NCI-H510A (cell line): ENCODE measurements at places on chromosomes 7 and 10.

DNA sequence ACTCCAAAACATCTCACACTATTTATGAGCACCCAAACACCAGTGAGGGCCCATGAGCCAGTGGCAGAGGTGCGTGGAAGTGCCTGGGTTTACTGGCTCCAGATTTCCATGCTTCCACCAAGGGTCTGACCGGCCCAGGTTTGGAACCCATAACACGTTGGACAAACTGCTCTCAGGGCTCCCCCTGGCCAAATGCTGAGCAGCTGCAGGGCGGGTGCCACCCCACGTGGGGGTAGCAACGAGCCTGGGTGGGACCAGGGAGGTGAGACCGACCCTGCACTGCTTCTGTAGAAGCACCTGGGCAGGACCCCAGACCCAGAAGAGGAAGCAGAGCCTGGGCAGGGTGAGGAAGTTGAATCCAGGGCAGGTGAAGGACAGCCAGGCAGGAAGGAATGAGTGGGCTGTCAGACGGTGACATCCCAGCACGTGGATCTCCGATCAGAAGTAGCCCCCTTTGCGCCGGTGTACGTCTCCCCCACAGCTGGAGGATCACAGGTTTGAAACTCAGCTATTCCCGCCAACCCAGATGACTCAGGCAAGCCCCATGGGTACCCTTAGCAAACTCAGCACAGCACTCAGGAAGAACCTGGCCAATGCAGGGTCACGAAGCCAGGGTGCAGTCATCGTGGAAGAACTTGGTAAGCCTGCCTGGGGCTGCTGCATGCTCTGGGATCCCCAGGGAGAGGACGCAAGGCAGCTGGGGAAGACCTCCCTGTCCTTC lies 100.4 kb upstream of the DDC start:
- DNase-seq = no peak

- DNase-seq = no peak
Measured at GRCh38 chr10:71727105-71727737, 7.6 kb upstream of the C10orf105 start.

DNA sequence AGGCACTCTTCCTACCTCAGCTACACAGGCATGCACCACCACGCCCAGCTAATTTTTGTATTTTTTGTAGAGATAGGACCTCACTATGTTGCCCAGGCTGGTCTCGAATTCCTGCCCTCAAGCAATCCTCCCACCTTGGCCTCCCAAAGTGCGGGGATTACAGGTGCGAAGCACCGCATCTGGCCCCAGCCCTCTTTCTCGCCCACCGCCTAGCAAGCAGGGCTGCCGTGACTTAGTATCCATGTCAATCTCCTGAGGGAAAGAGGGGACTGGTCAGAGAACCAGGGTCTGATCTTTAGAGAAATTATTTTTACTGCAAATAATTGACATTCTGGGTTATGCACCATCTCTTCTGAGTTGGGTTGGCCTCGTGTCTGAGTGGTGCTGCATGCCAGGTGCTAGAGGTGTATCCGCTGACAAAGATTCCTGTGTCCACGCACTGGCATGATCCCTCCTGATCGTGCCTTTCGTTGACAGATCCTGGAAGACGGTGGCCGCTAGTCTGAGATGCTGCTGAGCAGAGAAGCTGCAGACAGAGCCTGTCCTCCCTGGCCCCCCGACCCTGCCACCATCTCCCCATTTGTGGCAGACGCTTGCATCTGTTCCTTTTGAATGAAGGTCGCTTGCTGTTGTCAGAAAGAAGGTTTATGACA lies 22.7 kb downstream of the WIPI2 start:
- no peak for DNase-seq

DNA sequence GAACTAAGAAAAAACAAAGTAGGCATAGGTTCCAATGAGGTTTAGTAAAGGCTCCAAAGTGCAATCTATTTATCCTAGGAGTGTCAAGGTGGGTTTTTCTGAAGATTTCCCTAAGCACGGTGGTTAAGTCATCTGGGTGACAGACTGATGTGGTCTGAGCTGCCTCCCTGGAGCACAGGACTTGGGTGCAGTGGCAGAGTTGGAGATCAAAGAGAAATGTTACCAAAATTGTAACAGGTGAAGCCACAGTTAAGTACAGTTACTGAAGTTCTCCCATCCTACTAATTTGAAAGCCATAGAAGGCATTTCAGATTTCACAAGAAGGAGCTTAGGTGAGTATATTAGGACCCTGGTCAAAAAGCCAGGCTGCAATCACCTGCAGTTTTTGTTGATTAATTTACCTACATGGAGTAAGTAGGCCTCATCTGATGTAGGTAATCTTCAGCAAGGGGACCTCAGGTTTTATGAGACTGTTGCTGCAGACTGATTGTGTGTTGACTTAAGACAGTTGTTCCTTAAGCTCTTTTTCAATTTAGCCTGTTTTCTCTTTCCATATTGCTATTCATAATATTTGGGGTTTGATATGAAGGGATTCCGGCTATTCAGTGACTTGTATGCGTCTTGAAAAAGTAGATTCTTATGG lies 3.0 kb downstream of the DLX6 start:
- DNase-seq = no peak

GRCh38 chr10:79053481-79054202 lies 15.1 kb upstream of the ZMIZ1 start:
- no peak for DNase-seq

- DNase-seq = no peak
Measured at GRCh38 chr7:69561266-69561960, 36.9 kb upstream of the AUTS2 start.

- peak; percentile 20 for DNase-seq
Measured at GRCh38 chr10:93482145-93482834, at the start of gene MYOF. Gene MYOF, minus strand, starts transcription at chr10:93482334. Its CDS starts 140 bp downstream, at chr10:93482194.

GRCh38 chr10:20877986-20878983 lies 18.8 kb downstream of the NEBL start:
- DNase-seq = no peak

DNA sequence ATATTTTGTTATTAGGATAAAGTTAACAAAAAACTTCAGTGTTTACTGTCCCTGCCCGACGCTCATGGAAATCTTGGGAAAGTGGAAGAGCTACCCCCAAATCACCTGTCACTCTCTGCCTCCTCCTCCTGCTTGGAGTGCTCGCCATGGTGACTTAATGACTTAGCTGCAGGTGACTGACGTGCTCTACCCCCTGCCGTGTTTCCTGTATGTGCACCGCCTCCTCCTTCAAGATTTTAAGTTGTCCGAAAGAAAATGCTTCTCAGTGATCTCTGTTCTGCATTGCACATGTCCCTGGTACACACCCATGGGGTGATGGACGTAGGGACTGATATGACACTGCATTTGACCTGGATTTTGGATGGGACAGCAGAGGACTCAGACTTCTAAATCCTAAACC lies 338.8 kb upstream of the SHH start:
- no peak for DNase-seq

DNA sequence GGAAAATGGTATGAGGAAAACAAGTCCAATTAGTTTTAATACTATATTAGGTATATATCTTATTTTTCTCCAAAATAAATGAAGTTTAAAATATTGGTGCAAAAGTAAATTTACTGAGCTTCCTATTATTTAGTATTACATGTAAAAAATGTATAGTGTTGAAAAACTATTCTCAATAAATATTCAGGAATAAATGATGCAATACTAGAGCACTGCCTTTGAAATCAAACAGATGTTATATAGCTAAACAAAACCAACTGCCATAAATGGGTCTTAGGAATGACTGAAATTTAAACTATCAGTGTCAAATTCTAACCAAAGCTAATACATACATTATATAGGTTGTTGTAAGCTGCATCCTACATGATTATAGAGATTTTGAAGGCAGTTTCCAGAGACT lies 1434.0 kb upstream of the LRRTM3 start:
- DNase-seq = no peak

GRCh38 chr7:16298221-16298620 lies 123.1 kb downstream of the CRPPA start:
- no peak for DNase-seq

- no peak for DNase-seq
Measured at GRCh38 chr10:990808-991207, 2.6 kb downstream of the GTPBP4 start.

- no peak for DNase-seq
Measured at GRCh38 chr10:28761084-28761846, 83.9 kb downstream of the BAMBI start.

DNA sequence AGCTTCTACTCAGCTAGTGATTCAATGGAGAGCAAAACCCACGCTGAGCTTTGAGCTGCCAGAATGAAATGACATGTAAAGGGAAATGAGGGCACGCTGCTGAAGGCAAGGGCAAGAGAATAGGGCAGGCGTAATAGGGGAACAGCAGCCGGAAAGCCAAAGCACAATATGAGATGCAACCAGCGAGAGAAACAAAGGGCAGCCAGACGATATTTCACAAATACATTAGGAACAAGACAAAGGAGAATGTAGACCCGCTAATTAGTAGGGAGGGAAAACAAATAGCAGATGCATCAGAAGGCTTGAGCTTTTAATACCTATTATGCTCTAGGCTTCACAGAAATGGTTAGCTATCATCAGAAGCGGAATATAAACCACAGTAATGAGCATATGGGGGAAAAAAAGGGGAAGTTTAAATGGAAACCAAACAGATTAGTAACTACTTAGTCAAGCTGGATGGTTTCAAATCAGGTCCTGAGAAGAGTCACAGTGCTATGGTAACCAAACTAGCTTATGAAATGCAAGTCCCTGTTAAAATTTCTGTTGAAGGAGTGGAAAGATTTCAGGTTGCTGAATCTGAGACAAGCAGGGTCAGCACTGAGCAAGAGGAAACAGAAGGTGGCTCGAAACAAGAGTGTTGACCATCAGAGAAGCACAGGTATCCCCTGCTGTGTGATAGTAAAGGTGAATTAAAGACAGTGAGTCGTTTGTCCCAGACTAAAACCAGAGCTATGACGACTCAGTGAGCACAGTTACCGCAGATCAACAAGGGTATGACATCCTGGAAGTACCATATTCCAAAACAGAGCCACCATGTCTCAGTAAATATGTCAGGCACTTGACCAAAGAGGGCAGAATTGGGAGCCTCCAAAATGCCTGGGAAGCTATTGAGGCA lies 496.9 kb upstream of the CELF2 start:
- no peak for DNase-seq

- no peak for DNase-seq
Measured at GRCh38 chr7:74074770-74075169, 8.8 kb upstream of the LIMK1 start.

GRCh38 chr7:99209781-99210180 lies 1.9 kb upstream of the KPNA7 start:
- DNase-seq = no peak

- DNase-seq = peak; percentile 40
Measured at GRCh38 chr7:27611059-27611458, 51.6 kb downstream of the HIBADH start.

- no peak for DNase-seq
Measured at GRCh38 chr10:87760195-87760905, 57.7 kb downstream of the ATAD1 start.

DNA sequence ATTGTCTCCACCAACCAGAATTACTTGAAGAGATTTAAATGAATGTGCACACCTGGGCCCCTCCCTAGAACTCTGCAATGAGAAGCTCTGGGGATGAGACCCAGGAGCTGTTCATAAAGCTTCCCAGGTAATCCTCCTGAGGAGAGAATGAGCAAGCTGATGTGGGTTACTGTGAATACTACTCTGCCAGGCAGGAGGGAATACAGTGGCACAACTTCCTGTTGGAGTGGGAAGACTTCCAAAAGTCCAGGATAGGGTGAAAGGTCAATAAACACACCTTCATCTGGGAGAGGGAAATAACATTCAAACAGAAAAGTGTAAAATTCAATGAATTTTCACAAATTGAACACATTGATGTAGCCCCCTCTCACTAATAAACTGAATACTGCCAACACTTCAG lies 351.4 kb downstream of the ABCA13 start:
- DNase-seq = no peak

- DNase-seq = no peak
Measured at GRCh38 chr7:24896031-24896501, 83.9 kb downstream of the OSBPL3 start.

DNA sequence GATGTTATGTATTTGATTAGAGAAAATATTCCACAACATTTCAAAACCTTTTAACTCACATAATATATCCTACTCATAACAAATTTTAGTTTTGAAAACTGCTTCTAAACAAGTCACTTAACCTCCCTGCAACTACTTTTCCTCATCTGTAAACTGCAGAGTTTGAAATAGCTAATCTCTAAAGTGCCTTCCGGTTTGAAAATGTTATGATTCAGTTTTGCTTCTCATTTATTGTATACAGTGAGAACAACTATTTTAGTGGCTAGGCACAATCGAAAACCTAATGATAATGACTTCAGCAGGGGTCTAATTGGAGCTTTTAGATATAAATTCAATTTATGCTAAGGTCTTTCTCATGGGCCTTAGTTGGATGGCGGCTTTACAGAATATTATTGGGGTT lies 30.7 kb upstream of the TEX47 start:
- DNase-seq = no peak

DNA sequence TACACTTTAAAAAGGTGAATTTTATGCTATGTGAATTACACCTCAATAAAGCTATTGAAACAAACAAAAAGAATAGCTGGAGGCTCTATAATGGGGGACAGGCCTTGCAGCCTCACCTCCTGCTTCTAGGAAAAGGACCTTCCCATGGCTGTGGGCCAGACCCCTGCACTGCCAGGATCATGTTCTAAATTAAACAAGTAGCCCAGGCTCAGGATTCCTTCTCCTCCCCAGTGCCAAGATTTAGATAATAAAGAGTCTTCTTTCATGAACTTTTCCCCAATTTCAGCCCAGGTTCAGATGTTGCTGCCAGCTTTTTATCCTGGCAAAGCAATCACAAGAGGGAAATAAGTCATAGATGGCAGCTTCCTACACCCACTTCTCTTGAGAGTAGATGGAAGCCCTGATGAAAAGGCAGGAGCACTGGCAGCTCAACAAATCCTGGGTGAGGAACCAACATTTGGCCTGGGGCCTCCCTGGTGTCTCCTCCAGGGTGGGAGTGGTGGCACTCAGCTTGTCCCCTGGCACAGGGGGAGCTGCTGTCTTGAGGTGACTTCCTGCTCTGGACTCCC lies 22.2 kb upstream of the CAMK2B start:
- no peak for DNase-seq

DNA sequence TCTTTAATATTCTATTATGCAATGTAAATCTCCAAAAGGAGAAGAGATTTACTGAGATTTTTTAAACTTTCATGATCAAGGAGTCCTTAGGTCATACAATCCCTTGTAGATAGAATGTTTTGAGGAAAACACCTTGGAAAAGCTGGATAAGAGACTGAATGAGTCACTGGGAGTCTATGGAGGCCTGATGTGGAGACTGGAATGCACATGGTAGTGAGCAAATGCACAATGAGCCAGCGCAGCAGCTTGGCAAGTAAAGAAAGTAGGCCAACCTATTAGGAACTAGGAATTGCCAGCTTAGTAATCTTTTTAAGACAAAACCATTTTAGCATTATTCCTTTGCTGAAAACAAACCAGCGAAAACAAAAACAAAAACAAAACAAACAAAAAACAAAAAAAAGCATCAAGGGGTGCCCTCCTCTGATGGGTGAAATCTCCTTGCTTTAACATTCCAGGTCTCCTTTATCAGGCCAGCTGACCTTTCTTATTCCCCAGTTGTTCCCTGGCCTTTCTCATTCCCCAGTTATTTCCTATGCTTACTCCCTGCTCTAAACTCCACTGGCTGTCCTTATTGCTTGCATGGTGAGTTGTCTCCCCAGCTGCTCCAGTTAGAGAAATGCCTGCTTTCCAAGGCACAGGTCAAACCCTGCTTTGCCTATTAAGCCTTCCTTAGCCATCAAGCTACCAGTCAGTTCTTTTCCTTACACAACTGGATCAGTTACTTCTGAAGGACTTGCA lies 135.8 kb downstream of the PLCE1 start:
- DNase-seq = no peak

- DNase-seq = no peak
Measured at GRCh38 chr7:157567666-157568065, 230.9 kb downstream of the DNAJB6 start.
